ENCODE measurements at places on chromosomes 4 and X.

GRCh38 chr4:47010912-47011446 is 17.6 kb upstream of the GABRA4 start:
- DNase-seq, result peak; percentile 45

- DNase-seq, result no peak
These were observed 14.1 kb upstream of the SH3D19 start for GRCh38 chr4:151339467-151339866.

DNA sequence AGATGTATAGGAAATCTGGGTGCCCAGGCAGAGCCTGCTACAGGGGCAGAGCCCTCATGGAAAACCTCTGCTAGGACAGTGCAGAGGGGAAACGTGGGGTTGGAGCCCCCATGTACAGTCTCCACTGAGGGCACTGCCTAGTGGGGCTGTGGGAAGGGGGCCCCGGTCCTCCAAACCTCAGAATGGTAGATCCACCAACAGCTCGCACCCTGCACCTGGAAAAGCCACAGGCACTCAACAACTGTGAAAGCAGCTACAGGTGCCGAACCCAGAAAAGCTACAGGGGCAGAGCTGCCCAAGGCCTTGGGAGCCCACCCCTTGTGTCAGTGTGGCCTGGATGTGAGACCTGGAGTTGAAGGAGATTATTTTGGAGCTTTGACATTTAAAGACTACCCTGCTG is 5.4 kb upstream of the XPNPEP2 start:
- DNase-seq, result no peak

- no peak for DNase-seq
These were observed 46.8 kb upstream of the PASD1 start for GRCh38 chrX:151516538-151517187.

DNA sequence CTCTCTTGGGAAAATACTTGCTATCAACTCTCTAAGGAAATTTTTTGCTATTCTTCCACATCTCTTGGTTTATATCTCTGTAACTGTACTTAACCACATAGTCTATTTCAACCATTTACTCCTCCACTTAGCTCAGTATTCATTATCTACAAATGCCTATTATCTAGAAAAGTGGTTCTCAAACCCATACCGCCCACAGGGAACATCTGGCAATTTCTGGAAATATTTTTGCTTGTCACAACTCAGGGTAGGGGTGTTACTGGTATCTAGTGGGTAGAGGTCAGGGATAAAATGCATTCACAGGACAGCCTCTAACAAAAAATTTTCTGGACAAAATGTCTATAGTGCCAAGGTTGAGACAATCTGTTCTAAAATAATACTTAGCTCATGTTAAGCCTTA is 14.4 kb downstream of the ATRX start:
- no peak for DNase-seq

- no peak for DNase-seq
These were observed 24.2 kb downstream of the CPE start for GRCh38 chr4:165403048-165403447.

DNA sequence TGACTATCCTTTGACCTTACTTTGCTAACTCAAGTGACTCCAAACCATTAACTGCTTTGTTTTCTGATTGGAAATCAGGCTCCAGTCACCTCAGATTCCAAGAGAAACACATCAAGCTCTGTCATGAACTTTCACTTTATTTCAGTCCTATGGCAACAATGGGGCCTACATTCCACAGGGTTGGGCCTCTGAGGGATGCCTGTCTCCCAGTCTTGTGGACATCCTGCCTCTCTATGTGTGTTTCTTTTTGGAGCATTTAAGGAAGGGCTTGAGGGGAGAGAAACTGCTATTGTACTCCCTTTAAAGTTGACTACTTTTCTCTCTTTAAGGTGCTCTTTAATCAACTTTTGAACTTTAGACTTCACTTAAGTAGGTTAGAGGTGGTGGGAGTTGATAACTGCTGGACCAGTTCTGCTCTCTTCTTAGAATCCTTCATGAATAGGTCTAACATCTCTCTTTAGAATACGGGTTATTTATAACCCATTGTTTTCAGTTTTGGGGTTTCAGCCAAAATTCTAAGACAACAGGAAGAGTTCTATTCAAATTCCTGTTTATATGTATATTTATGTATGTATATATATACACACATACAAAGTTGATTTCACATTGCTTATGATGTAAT is 274.3 kb upstream of the NR3C2 start:
- no peak for DNase-seq

GRCh38 chr4:139483000-139483399 is 29.1 kb downstream of the RAB33B start:
- no peak for DNase-seq

DNA sequence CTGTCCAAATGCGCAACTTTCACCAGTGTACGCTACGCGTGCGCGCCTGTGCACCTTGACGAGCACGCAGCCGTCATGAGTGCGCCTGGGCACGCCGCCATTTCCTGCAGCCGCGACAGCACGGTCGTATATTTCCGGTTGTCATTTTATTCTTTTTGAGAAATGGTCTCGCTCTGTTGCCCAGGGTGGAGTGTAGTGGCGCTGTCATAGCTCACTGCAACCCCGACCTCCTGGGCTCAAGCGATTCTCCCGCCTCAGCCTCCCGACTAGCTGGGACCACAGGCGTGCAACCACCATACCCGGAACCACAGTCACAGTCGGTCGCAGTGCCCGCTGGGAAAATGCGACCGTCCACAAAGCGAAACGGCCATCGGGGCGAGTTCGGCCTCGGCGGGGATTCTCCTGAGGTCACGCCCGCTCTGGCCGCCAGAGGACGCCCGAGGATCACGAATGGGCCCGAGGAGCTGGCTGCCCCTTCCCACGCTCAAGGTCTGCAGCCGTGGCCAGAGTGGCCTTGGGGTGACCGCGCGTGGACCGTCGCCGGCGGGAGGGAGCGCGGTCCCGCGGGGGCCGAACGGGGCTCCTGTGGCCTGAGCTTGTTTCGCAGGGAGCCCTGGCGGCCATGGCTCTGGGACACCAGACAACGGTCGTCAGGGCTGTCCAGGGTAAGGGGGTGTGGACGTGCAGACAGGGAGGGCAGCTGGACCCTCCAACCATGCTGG is 23.7 kb upstream of the PNMA3 start:
- DNase-seq, result peak; percentile 75

GRCh38 chrX:1592470-1593142 is 1.2 kb downstream of the AKAP17A start:
- peak; percentile 26 for DNase-seq

GRCh38 chr4:106588891-106589290 is 220.3 kb upstream of the GIMD1 start:
- no peak for DNase-seq

GRCh38 chr4:186149872-186150271 is 41.5 kb upstream of the CYP4V2 start:
- DNase-seq, result no peak

DNA sequence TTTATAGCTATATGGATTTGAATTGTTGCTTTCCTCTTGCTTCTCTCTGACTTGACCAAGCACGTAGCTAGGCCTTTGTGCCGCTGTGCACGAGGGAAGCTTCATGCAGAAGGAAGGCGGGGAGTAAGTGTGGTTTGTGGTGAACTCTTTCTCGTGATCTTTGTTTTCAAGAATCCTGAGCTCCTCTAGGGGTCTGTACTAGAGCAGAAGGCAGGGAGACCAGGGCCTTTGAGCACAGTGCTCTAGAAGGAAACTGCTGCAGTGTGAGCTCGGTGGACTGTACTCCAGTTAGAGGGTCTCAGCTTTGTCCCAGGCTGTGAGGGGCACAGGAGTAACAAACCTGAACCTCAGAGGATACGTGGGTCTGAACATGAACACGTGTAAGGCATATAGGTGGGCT is 49.0 kb downstream of the AGA start:
- DNase-seq, result peak; percentile 31

- DNase-seq, result no peak
These were observed 82.7 kb upstream of the TEX13C start for GRCh38 chrX:125236955-125237354.

- no peak for DNase-seq
These were observed 56.6 kb upstream of the TMEM184C start for GRCh38 chr4:147560625-147561024.

DNA sequence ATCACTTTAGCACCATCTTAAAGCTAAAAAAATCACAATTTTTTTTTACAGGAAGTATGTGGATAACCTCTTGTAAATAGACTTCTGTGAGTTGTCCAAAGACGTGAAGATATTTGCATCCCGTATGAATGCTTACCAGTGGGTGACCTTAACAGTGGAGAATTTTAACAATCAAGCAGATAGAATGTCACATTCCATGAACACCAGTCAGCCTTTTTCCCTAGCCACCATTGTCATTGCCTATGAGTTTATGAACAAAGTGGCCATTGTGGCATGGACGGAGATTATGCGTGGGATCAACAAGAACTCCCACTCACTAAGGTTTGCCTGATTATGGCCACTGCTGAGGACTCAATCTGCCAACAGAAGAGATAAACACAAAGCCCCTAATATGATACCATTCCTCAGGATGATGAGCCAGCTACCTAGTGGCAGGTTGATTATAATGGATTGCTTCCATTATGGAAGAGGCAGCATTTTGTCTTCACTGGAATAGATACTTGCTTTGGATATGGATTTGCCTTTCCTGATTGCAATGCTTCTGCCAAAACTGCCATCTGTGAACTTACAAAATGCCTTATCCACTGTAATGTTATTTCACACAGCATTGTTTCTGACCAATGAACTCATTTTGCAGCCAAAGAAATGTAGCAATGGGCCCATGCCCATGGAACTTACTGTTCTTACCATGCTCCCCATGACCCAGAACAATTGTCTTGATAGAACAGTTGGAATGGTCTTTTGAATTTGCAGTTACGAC is 830.9 kb upstream of the NDST4 start:
- DNase-seq, result no peak

- peak; percentile 29 for DNase-seq
These were observed 929 bp downstream of the ZBTB33 start for GRCh38 chrX:120251471-120252011.

- DNase-seq, result no peak
These were observed 100.1 kb upstream of the VCX3B start for GRCh38 chrX:8364369-8365141.

- no peak for DNase-seq
These were observed 47.9 kb upstream of the FGF13 start for GRCh38 chrX:138759217-138759943.

DNA sequence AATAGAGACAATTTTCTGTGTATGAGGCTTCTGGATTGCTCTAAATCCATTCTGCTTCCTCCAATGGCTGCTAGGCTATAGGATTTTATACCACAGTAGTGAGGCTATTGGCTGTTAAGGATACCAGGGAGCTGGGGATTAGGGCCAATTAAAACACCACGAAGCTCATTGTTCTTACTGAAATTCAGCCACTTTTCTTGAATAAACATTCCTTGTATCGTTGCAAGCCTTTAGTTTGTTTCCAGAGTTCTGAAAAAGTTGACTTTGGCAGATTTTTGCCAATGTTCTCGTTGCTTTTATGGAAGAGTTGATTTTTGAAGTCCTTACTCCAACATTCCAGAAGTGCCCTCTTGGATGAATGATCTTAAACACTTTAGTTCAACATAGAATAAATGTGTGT is 238.4 kb upstream of the TEX13A start:
- no peak for DNase-seq

DNA sequence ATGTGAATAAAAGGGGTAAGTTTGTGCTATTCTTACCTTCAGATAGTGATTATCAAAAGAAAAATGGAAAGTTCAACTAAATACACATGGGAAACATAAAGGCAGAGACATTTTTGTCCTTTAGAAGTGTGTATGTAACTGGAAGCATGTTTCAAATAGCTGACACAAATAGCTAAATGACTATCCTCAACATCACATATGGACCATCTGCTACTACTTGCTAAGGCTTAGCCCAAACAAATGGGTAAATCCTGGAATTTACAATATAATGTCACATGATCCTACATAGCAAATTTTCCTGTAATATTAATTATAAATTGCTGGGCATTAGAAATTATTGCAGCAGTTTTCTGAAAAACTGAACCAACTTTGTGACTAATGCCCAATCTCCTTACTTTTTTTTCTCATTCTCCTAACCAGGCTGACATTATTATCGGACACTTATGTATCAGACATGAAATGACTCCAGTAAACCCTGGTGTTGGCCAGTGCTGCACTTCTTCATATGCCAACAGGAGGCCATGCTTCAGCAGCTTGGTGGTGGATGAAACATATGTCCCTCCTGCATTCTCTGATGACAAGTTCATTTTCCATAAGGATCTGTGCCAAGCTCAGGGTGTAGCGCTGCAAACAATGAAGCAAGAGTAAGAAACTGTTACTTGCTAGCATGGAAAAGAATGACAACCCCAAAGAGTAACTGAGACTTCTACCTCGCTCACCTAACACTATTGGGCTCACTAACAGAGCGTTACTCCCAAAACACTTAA is 16.1 kb downstream of the AFP start:
- no peak for DNase-seq

- DNase-seq, result no peak
These were observed 188.3 kb downstream of the SH3BGRL start for GRCh38 chrX:81390237-81390636.

GRCh38 chrX:115968436-115969252 is 201.9 kb upstream of the AGTR2 start:
- no peak for DNase-seq

GRCh38 chr4:138669479-138670315 is 345.9 kb upstream of the NOCT start:
- no peak for DNase-seq

- DNase-seq, result no peak
These were observed 69.5 kb downstream of the LARP1B start for GRCh38 chr4:128130621-128131020.

- no peak for DNase-seq
These were observed 162.6 kb downstream of the MAB21L2 start for GRCh38 chr4:150744570-150744969.

DNA sequence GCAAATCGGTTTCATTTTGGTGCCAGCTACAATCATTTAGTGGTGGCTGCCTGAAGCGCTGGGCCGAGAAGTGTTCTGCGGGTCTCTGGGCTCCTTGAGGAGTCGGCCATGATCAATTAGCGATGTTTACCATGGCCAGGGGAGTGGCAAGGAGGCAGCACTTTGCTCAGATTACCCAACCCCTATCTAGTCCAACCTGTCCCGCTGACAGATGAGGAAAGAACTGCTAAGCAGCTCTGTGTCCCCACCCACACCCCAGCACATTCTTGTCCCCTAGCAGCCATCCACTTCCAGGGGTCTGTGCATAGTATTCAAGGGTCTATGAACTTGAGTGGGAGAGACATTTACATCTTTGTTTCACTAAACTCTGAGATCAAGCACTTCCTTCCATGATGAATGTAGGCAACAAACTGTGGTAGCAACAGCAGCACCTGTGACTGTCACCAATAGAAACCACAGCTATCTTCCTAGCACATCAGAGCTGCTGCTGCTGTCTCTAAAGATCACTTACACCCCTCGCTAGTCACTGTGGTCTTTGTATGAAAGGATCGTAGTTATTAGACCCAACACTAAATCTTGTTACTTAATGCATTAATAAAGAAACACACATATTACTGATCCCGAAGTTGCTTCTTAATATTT is 331.6 kb downstream of the BCOR start:
- DNase-seq, result peak; percentile 57

- DNase-seq, result peak; percentile 8
These were observed 1849.7 kb downstream of the PCDH7 start for GRCh38 chr4:32569861-32570260.
